ENCODE measurements at places on chromosomes 3 and 15. TPM values are rescaled to one million over a fixed set of nuclear protein-coding genes. Genes with fewer than 3 reads are reported as not detected.

DNA sequence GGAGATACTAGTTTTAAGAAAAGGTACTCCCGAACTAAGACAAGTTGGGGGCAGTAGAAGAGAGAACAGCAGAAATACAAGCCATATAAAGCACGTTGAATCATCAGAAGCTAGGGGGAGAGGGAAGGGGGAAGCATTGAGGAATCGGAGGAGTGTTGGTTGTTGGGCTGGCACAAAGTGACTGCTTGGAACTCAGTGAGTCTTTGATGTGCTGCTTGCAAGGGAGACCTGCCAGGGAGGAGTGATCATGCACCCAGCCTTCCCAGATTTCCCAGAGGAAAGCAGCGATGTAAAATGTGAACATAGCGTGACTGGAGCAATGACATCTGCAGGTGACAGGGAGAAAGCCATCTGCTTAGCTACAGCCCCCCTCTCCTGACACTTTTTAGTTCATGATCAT, 192.4 kb upstream of the IL12A start:
- DNase-seq: no peak

DNA sequence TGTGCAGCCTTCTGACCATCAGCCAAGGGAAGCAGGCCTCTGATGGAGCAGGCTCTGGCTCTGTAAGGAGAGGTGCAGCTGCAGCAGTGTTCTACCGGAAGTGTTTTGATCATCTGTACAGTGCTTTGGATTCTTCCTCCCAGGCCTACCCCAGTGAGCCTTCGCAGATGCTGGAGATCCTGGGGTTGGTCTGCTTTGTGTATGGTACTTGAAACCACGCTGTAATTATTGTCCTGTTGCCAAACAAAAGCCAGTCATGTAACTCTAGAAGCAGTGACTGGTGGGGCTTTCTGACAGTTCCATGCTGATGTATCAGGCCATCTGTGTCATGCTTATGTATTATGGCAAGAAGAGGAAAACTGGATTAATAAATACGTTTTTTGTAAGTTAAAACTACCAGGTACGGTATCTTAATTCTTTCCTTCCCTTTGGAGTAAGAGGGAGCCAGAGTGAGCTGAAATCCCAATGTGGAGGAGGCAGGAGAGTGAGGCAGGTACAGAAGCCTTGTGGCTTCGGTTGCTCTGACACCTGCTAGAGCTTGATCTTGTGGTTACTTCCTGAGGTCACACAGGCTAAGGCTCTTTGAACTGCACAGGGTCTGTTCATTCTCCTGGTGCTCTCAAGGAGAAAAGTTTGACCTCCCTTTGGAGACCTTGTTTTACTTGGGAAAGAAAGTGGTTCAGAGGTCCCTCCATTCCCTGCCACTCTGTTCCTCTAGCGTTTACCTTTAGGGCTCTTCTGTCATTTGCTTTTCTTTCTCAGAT, 3.7 kb downstream of the TMEM42 start:
- DNase-seq: no peak

- no peak for DNase-seq
Observed at GRCh38 chr3:193230610-193231009, 10.4 kb upstream of the PLAAT1 start.

DNA sequence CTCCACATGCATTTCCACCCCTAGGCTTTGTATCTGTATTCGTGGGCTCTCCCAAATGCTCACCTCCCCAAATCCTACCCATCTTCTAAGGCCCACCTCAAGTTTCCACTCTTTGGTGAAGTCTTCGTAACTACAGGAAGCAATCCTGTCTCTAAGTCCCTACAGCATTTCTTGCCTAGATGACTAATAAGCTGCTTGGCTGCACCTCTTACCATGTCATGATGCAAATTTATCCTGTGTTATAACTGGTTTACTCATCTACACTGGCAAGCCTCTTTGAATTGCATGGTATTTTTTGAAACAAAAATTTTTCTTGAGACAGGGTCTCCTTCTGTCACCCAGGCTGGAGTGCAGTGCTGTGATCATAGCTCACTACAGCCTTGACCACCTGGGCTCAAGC, 73.3 kb downstream of the SETMAR start:
- DNase-seq: peak; percentile 21

- DNase-seq: no peak
Observed at GRCh38 chr15:77709135-77709886, 76.6 kb upstream of the LINGO1 start.

GRCh38 chr3:4303187-4304123, at the start of gene SETMAR:
Gene SETMAR, plus strand, starts transcription at chr3:4303369. Its CDS starts 2 bp downstream, at chr3:4303371.
- DNase-seq: peak; percentile 79

DNA sequence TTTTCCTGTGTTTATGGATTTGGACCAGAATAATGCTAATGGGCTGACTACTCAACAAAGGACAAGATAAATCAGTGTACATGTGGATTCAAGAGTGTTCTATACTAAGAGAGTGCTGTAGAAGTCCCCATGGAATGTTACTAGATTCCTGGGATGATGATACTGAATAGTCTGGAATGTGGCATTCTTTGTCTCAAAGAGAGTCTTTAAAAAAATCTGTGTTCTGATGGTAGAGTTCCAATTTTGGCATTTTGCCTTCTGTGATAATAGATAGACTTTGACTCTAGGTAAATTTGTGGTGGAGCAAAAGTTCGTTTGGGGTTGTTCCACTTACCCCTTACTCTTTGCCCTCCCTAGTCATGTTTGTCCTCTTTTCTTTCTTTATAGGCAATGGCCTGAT, 43.7 kb downstream of the NMD3 start:
- DNase-seq: no peak

GOLGA8J gene
- not detected for total RNA-seq

ACOX2 gene
- total RNA-seq: 1.0 TPM

AGBL1 gene
- total RNA-seq: not detected

CCDC9B gene
- total RNA-seq: 164 TPM
